ENCODE measurements at places on chromosomes 4 and X. TPM values are rescaled to one million over a fixed set of nuclear protein-coding genes. Genes with fewer than 3 reads are reported as not detected.

GRCh38 chr4:8904666-8905065, 33.0 kb upstream of the HMX1 start:
- no peak for DNase-seq

- no peak for DNase-seq
These were observed 19.3 kb downstream of the SCARB2 start for GRCh38 chr4:76194325-76194724.

GRCh38 chr4:6227412-6228157, 27.2 kb upstream of the JAKMIP1 start:
- no peak for DNase-seq

GRCh38 chr4:64079316-64079715, 329.9 kb downstream of the TECRL start:
- DNase-seq, result no peak

Gene PCDH18
- total RNA-seq, result 68.1 TPM

- no peak for DNase-seq
These were observed 95.0 kb upstream of the SLC34A2 start for GRCh38 chr4:25560605-25561004.

- DNase-seq, result peak; percentile 43
These were observed 45.4 kb downstream of the CXorf58 start for GRCh38 chrX:23952984-23953907.

GRCh38 chr4:162126729-162127128, 37.1 kb downstream of the FSTL5 start:
- peak; percentile 19 for DNase-seq

Gene FRAS1
- total RNA-seq, result 111 TPM

DNA sequence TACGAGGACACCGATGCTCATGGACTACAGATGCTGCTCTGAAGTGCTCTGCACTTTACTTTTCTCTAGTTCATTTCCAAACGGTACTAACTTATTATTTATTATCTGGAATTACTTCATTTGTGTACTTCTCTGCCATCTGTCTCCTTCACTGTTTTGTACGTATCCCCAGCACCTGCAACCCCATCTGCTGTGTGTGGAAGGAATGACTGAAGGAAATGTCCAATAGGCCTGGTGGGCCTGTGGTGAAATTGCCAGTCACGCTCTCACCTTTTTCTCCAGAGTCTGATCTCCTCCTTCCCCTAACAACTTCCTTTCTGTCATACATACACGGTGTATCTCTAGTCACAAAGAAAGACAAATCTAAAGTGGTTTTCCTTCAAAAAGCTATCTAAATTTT, 12.9 kb downstream of the TMEM154 start:
- DNase-seq, result no peak

DNA sequence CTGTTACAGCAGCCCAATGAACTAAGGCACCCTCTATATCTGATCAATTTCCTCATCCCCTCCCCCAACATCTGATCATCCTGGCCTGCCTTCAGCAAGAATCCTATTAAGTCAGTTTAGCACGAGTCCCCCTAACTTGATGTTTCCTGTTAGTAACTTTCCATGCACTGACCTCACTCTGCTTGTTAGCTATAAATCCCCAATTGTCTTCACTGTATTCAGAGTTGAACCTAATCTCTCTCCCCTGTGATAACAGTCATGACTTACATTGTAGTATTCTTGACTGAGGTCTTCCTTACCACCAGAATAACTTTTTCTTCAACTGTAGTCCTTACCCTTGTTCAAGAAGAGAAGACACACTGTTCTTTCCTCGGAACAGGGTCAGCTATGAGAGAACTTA, 8.5 kb downstream of the ANXA5 start:
- DNase-seq, result no peak

- DNase-seq, result no peak
These were observed 336.4 kb upstream of the AGA start for GRCh38 chr4:177778623-177779022.

DNA sequence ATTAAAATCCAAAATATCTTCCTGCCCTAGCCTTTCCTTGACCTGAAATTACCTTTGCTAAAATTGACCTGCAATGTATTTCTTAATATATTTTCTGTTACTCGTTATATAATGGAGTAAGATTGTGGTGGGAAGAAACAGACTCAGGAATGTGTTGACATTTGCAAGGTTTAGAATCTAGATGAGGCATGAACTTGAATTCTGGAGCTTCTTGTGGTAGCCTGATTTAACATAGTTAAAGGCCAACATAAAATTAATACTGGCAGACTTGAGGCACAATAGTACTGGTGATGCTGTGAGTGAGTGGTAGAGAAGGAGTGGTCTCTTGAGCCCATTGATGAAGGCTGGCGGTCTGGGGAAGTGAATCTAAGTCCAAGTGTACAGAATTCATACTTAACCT, 197.9 kb upstream of the SPRY1 start:
- DNase-seq, result no peak

Gene C4orf36
- total RNA-seq, result not detected

GRCh38 chrX:110086162-110086915, 83.4 kb downstream of the TMEM164 start:
- DNase-seq, result no peak

DNA sequence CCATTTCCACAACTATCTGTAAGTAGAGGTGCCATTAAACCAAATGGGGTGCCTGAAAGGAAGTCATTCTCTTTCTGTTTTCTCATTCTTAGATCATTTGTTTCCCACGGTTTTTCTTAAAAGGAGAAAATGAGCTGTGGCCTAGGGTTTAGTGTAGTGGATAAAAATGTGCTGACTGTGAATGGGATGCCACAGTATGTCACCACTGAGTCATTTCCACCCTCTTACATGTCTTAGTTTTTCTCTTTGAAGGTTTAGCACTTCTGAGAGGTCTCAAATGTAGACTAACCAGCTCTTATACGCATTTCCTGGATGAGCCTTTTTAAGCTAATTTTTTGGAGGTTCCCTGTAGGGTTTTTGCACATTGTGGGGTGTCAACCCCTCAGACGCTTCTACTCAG, 244.5 kb upstream of the SPANXN1 start:
- no peak for DNase-seq

Gene DSPP
- not detected for total RNA-seq

Gene COL4A6
- 15.2 TPM for total RNA-seq

DNA sequence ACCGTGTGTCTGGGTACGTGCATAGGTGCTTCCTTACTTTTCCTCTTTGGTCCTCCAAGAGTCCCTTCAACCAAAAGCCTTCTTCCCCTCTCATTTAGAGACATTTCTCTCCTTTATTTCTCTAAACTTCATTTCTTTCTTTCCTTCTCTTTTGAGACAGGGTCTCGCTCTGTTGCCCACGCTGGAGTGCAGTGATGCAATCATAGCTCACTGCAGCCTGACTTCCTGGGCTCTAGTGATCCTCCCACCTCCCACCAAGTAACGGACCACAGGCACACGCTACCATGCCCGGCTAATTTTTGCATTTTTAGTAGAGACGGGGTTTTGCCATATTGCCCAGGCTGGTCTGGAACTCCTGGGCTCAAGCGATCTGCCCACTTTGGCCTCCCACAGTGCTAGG, 42.2 kb downstream of the ACOX3 start:
- no peak for DNase-seq

DNA sequence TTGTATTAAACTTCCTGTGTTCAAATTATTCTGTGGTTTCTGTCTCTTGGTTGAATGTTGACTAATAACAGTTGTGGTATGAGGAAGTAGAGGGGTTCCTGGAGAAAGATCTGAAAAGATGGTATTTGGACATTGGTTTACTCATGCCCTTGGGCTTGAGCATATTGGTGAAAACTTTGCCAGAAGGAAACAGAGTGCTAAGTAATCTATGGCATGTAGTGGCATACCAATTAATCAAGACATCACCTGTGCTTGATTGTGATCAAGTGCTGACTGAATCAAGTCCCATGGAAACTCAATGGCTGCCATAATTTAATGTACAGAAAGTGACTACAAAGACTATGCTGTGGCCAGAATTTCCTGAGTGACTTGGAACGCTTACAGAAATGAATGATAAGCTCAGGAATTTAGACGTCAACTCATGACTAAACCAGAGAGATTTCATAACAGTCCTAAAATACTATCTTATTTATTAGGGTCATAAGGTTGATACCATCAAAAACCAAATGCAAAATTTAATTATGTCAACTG, 2062.9 kb downstream of the ARAP2 start:
- DNase-seq, result no peak

GRCh38 chr4:136277741-136278140, 1254.6 kb downstream of the PCDH18 start:
- DNase-seq, result no peak

GRCh38 chrX:9749146-9749692, 16.4 kb downstream of the GPR143 start:
- no peak for DNase-seq

DNA sequence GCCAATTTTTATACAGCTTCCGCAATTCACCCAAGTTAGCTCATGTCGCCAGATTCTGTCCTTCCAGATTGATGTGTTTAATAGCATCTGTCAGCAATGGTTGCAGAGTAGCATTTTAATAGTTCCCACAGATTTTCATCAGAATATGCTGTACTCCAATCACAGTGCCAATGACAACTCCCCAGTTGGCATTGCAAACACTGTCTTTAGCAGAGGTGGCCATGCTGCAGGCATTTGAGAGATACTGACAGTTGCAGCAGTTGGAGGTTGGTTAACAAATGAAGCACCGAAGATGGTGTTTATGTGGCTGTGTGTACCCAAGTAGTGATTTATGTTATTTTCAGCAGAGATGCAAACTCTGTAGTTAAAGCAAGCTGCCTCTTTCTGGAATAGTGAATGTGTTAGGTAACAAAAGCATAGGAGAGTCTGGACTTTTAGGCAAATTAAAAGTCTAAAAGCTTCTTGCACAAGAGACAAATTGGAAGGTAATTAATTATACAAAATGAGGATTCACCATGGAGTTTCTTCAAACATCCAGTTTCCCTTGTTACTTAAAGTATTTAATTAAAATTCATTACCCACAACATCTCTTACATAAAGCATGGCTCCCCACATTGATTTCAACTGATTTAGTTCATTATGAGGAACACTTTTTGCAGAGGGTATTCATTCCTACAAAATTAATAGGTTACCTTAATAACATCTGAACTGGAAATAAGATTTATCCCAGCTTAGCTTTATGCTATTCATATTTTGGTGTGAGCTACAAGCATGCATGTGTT, 65.2 kb downstream of the PARM1 start:
- DNase-seq, result no peak

Gene TCEAL6
- 0.24 TPM for total RNA-seq

GRCh38 chr4:94559351-94559806, 107.6 kb downstream of the PDLIM5 start:
- DNase-seq, result no peak

DNA sequence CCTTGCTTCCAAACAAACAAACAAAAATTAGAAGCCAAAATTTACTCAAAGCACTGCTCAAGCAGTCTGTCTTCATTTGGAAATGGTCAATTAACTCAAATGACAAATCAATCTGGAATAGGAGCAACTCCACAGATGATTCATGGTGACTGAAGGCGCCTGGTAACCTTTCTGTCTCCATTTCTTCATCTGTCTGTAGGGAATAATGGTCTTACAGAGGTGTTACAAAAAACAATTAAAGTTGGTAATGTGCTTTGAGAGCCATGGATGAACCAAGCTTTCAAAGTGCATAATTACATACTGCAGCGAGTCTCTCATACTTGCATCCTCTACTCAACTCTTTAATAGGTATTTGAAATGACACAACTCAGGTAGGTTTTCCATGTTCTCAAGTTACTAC, 38.3 kb upstream of the STAG2 start:
- DNase-seq, result no peak

GRCh38 chr4:104870495-104871233, 276.0 kb upstream of the TET2 start:
- DNase-seq, result no peak

GRCh38 chr4:53705151-53705764, 114.0 kb upstream of the LNX1 start:
- no peak for DNase-seq

DNA sequence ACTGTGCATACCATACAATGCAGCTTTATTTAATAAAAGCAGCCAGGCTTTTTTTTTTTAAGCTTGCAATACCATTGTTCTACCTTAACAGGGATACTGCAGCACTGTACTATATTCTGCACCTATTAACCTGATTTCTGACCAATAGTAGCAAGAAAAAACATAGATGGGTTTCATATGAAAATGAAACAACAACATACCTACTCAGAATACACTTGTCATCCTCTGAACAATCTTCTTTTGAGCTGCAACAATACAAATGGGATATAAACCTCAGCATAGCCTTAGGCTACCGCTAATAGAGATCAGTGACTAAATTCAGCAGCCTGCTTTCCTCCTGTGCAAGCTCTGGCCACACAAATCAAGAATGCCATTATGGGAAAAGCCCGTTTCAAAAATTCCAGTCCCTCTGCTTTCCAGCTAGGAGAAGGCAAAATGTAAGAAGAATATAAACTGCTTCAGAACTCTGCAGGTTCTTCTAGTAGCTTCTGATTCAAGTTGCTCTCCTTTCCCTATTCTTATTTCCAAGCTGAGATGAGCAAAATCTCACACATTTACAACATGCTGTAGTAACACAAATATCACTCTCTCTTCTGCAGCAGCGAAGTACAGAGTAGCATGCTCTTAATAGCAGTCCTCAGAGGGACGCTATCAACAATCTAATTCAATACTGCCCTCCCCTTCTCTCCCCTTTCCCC, 143.4 kb downstream of the KLHL13 start:
- no peak for DNase-seq

All from GM23338 (cell line).